ENCODE measurements at places on chromosomes 6 and 20.

GRCh38 chr20:62143081-62143956 lies at the start of the genes PSMA7 and SS18L1:
Gene PSMA7 (minus strand): TSS chr20:62143394. CDS start chr20:62143303, 91 bp downstream.
Gene SS18L1 (plus strand): TSS chr20:62143769. CDS start chr20:62143821, 52 bp downstream.
- DNase-seq, result peak; percentile 84

GRCh38 chr20:47816487-47817451 lies 31.5 kb upstream of the SULF2 start:
- no peak for DNase-seq

DNA sequence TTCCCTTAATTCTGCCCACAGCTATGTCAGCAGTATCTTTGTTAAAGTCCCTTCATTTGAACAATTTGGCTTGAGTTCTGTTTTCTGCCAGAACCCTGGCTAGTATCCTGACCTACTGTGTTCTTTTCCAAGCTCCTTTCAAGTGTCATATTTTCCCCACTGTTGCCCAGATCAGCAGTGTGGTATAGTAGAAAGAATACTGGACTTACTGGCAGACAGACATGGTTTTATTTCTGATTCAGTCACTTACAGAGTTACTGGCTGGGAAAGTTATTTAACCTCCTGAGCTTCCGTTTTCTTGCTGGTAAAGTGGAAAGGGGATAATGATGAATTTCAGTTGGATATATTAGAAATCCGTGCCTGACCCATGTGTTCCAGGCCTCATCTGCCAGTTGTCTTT lies 39.8 kb upstream of the RAB23 start:
- no peak for DNase-seq

GRCh38 chr20:50056951-50057713 lies 55.8 kb downstream of the UBE2V1 start:
- no peak for DNase-seq

DNA sequence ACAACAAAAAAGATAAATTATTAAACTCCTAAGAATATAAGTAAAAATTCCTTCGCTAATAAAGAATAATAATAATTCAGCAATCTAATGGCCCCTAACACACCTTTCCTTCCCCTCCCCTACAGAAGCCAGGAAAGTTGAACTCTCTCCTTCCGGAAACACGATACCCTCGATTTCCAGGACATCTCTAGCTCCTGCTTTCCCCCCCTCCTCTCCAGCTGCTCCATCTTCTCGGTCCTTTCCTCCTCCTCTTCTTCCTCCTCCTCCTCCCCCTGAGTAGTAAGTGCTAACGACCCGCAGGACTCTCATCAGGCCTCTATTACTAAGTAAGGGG lies 603 bp downstream of the TASP1 start:
- no peak for DNase-seq

GRCh38 chr6:51608932-51609331 lies 478.5 kb downstream of the PKHD1 start:
- peak; percentile 1 for DNase-seq

- no peak for DNase-seq
These were observed 48.2 kb downstream of the JAG1 start for GRCh38 chr20:10625641-10626040.

DNA sequence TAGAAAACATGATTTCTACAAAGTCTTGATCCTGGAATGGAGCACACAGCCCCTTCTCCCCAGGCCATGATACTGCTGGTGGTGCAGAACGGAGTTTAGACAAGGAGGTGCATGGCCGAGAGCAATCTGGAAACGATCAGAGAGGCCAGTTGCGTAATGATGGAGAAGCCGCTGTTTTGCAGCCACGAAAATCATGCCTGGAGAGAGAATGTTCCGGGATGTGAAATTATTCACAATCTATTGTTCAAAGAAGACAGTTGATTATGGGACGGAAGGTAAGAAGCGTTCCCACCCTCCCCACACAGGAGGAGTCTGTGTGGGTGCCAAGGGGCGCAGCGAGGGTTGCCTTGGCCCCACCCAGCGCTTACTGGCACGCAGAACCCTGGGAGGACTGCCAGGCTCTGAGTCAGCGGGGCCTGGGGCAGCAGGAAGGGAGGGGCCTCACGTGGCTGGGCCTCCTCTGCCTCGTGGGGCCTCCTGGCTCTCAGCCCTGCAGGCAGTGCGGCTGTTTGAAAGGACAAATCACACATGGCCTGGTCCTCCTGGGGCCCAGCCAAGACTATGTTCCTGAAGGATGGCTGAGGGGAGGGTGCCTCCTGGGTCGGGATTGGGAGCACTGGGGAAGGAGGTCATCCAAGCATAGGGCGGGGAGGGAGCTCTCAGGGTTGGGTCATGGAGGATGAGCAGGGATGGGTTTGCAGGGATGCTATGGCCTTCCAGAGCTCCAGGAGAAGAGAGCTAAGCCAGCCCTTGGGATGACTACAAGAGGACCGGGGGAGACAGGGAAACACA lies 8.7 kb upstream of the AP5S1 start:
- peak; percentile 99 for DNase-seq

GRCh38 chr6:170367241-170367640 lies 60.7 kb downstream of the FAM120B start:
- no peak for DNase-seq

- peak; percentile 47 for DNase-seq
These were observed 75.2 kb upstream of the GLP1R start for GRCh38 chr6:38973178-38974057.

GRCh38 chr20:53343448-53343847 lies 250.2 kb downstream of the ZNF217 start:
- no peak for DNase-seq

DNA sequence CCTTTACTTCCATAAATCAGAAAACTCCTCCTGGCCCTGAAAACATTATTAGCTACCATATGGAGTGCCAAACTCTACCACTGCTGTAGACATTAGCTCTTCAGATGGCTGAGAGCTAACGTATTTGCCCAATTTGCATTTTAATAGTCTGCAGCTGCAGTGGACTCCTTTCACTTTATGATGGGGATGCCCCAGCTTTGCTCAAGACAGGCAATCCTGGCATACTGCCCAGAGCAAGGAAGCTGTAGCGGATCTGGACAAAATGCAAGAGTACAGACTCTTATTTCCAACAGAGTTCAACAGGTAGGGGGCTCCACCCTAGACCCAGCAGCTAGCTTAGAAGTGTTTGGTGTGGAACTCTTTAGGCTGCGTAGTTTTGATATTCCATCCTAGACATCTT lies 246.7 kb downstream of the FOXC1 start:
- peak; percentile 66 for DNase-seq

DNA sequence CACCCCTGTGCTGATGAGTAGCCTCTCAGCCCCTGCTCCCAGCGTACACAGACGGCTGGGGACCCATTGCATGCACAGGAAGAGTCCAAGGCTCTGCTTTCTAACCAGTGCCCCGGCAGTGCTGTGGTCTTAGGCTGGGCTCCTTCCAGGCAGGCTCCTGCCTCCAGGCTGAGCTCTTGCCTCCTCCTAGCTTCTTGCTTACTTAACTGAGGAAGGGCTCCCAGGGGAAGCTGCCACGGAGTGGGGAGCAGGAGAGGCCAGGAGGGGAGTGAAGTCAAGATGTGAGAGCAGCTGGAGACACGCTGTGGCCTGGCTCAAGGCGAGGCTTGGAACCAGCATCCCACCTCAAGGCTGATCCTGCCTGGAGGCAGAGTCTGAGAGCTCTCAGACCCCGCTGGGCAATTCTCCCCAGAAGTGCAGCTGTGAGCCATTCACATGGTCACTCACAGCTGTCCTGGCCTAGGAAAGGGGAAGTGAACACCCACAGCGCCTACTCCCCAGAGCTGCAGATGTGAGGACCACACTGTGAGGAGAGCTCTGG lies 141.0 kb downstream of the TBXT start:
- peak; percentile 51 for DNase-seq

DNA sequence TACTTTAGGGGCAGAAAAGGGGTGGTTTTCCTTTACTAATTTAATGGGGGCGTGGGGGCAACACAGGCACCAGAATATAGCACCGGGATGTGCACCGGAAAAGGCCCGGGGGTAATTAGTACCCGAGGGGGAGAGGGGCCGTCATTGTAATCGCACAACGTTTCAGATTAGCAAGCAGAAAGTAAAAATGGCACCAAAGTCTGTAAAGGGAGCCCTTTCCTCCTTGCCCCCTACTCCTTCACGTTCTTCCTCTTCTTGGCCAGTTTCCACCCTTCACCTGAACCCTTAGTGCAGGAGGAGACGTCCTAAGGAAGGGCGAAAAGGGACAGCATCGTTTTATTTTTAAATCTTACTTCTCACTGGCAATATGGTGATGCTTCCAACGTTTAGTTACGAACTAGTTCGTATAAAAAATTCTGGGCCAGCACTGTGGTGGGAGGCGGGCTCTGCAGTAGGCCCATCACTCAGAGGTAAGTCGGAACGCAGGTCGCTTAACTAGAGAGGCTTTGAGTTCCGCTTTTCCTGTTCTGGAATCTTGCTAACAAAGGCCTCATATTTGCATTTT lies 742 bp upstream of the CEP85L start:
- DNase-seq, result no peak

DNA sequence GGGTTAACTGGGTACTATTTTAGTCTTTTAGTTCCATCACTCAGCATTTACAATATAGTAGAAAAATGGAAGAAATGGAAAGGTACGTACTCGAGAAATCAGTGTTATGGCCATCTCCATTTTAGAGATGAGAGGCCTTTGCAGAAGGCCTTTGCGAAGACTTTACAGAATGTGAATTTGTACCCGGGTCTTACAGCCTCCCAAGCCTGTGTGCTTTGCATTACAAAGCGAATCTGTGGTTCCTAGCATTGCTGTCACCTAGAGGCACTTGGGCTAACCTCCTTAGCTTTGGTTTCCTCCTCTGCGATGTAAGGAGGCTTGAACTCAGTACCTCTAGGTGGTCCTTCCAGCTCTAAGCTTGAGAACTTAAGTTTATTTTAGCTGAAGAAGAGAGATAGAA lies 10.9 kb downstream of the VAPB start:
- no peak for DNase-seq

DNA sequence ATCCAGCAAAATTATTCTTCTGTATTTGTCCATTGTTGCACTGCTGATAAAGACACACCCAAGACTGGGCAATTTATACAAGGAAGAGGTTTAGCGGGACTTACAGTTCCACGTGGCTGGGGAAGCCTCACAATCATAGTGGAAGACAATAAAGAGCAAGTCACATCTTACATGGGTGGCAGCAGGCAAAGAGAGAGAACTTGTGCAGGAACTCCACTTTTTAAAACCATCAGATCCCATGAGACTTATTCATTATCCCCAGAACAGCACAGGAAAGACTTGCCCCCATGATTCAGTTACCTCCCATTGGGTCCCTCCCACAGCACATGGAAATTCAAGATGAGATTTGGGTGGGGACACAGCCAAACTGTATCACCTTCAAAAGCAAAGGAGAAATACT lies 286.5 kb upstream of the ECI2 start:
- no peak for DNase-seq

DNA sequence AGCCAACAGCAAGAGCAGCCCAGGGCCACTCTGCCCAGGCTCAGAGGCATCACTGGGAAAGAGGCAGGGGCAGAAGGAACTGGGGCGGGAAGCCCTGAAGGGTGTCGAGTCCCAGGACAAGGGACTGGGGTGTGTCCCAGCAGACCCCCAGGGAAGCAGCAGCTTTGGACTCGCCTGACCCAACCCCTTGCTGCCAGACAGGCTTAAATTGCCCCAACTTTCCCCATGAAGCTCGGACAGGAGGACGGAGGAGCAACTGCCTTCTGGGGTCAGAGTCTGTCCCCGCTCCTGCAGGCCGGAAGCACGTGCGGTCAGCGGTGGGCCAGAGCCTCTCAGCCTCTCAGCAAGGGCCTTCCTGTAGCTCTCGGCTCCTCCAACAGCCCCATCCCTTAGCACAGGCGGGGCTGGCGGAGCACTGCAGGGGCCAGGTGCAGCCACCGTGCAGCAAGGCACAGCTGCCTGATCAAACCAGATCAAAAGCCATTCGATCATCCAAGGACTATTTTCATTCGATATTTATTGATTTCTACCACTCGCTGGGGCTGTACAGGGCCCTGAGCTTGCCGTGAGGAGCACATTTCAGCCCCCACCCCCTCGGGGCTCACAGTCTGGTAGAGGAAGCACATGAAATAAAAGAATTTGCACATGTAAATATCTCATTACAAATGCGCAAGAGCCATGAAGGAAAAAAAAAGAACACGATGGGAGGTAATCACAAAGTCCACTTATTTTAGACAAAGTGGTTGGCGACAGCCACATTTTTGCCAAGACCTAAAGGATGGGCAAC lies 31.8 kb upstream of the STX16 start:
- no peak for DNase-seq

DNA sequence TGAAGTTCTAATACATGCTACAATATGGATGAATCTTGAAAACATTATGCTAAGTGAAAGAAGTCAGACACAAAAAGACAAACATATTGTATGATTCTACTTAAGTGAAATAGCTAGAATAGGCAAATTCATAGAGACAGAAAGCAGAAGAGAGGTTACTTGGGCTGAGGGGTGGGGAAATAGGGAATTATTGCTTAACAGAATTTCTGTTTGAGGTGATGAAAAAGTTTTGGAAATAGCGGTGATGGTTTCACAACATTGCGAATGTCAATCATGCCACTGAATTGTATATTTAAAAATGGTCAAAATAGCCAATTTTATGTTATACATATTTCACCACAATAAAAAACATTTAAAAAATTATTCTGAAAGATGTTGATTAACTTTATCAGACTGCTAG lies 6.1 kb downstream of the SLC26A8 start:
- no peak for DNase-seq

- no peak for DNase-seq
These were observed 253.1 kb upstream of the SUPT3H start for GRCh38 chr6:45630801-45631200.

DNA sequence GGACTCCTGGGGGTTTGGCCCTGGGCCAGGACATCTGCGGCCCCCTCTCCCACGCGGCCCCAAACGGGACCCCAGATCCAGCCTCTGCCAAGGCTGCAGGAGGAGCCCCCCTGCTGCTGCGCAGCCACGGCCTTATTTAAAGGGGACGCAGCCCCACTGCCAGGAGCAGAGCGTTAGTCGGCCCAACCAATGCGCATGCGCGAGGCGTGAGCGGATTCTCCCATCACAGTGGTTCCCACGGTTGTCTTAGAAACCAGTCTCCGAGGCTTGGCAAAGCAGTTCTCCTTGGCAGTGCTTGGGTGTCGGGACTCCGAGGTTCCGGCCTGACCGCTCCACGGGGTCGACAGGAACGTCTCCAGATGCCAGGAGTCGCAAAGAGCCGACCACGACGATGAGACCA lies 288.3 kb upstream of the ZNF337 start:
- DNase-seq, result peak; percentile 60

GRCh38 chr6:168136001-168136400 lies 57.0 kb upstream of the FRMD1 start:
- DNase-seq, result no peak

DNA sequence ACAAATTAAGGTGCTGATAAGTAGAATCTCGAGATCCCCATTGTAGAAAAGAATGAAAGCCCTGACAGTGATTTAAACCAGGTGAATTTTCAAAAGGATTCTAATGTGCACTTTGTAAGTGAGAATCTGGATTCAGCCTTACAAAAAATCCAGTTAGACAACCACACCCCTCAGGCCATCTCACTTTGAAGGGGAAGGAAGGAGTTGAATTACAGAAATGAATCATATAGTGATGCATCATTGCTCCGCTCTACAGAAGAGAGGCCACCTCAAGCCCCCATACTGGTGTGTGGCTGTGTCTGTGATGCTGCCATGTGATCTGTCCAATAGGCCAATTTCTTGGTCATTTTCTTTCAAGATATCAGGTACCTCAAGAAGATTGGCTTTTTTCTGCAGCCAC lies 85.5 kb upstream of the NT5E start:
- DNase-seq, result peak; percentile 69

GRCh38 chr20:19688031-19688806 lies 69.8 kb upstream of the RIN2 start:
- DNase-seq, result peak; percentile 82

GRCh38 chr20:31815408-31816188 lies 3.6 kb upstream of the MYLK2 start:
- DNase-seq, result no peak

- peak; percentile 87 for DNase-seq
These were observed 681.0 kb upstream of the GJE1 start for GRCh38 chr6:141451511-141452353.

GRCh38 chr20:53088786-53089185 lies 116.6 kb downstream of the TSHZ2 start:
- no peak for DNase-seq
